ENCODE measurements at places on chromosomes 5 and 9.

DNA sequence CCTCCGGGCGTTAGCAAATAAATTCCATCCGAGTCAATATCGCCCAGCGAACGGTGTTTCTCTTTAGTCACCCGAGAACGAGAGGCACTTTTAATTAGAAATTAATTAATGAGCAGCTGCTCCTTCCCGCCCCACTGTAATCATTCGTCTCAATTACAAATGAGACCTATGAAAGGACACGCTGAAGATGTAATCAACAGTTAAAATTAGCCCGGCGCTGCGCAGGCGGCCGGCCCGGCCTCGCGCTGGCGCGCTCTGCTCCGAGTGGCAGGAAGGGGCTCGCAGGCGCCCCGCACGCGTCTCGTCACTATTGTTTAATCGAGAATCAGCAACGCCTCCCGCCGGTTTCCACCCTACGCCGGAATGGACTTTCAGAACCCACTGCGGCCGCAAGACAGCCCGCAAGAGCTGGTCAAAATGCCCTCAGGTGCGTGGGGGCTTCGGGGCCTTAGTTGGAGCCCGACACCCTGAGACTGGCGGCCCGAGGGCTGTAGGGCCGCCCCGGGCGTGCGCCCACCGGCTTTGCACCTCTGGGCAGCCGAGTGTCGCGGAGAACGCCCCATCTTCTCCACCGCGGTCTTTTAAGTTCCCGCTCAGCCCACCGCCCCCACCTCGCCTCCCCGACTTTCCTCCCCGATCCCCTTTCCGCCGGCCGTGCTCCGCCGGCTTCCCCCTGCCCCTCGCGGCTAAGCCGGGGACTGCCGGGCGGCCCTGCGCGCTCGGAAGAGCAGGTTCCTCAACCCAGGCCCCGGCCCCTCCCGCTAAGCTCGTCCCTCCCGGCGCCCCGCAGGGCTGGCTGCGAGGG, 597 bp upstream of the IRX4 start:
- DNase-seq: no peak

DNA sequence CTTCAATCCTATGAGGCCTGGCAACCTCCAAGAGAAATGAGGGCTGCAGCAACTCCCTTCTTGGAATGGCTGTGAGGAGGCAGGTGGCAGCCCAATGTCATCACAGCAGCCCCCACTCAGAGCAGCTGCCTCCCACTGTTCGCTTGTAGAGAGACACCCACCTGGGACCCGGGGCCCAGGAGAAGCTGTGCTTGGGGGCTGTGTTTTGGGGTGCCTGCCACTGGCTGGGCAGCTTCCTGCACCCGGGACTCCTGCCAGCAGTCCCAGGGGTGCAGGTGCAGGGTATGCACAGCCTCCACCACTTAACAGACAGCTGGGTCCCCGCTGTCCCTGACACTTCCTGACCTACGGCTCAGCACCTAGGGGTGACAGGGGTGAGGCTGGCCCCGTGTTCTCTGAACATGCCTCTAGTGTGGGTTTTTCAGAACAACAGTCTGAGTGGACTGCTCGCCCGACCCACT, 26.2 kb downstream of the NIPAL4 start:
- DNase-seq: no peak

DNA sequence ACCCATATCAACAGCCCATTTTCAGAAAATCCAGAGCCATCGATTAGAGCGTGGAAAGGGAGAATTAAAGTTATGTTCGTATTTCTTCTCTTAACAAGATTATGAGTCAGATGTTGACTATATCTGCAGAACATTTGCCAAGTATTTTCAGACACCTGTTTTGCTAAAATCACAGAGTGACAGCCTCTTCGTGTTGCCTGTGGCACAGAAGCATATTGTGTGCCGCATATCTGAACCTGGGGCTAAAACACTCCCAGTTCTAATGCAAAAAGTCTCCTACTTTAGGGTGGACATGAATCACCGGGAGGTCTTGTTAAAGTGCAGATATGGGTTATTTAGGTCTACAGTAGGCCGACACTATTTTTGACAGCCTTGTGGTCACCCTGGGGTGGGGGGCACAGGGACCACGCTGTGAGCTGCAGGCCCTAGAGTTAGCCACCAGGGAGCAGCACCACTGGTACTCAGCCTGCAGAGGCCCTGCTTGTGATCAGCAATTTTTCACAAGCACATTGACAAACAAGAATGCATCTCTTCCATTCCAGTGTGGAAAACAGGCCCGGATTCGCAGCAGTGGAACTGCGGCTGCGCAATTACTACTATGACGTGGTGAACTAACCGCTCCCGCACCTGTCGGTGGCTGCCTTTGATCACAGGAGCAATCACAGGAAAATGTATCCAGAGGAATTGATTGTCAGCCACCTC, 93.5 kb downstream of the SYK start:
- DNase-seq: no peak

GRCh38 chr9:73515216-73515615, 363.6 kb downstream of the ANXA1 start:
- no peak for DNase-seq

DNA sequence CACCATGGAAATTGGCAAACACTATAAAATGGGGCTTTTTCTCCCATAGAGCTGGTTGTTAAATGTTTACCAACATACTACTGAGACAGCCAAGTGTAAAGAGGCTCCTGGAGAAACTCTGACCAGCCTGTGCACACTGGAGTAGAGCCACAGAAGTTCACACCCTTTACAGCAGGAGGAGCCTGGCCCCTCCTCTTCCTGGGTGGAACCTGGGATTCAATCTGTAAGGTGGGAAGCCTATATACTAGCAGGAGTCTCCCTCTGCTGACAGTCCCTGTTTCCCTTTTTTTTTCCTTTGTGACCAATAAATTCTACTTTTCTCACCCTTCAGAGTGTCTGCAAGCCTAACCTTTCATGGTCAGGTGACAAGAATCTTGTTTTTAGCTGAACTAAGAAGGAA, 10.4 kb upstream of the SLC30A5 start:
- no peak for DNase-seq
